ENCODE measurements at places on chromosomes 16 and 17.
A peak's percentile ranks its signal among the peaks of the same experiment; 100 is the strongest.

- no peak for DNase-seq
Observed at GRCh38 chr16:72997141-72997542, 50.8 kb downstream of the ZFHX3 start.

DNA sequence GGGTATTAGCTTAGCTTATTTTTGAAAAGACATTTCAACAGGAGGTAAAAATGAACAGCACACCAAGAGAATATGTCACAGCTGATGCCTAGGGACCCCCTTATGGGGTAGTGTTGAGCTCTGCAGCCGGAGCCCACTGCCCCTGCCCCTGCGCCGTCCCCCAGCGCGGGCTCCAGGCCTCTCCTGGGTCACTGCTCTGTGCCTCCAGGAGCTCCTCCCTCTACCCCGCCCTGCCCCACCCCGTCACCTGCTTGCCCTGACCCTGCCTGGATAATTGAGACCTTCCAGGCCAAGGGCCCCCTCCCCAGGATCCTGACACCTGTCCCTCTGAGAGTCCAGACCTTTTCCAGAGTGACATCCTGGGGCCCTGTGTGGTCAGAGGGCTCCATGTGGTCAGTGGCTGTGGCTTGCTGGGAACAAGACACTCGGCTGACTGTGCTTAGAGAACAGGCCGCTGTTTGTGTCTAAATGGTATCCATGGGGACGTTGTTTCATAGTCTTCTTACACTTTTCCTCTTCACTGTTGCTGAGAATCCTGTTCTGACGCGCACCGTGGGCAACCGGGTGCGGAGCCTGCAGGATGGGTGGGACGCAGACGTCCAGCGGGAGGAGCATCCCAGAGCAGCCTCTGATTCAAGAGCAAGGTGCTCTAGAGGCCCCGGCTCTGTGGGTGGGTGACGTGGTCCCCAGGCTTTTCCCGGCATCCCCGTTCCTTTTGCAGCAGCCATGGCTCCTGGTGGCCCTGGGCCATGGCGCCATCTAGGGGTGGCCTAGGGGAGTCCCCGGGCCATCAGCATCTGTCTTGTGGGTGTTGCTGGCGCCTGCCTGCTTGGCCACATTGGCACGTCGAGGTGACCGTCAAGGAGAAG lies 20.0 kb upstream of the WFIKKN1 start:
- DNase-seq, result peak; percentile 92

DNA sequence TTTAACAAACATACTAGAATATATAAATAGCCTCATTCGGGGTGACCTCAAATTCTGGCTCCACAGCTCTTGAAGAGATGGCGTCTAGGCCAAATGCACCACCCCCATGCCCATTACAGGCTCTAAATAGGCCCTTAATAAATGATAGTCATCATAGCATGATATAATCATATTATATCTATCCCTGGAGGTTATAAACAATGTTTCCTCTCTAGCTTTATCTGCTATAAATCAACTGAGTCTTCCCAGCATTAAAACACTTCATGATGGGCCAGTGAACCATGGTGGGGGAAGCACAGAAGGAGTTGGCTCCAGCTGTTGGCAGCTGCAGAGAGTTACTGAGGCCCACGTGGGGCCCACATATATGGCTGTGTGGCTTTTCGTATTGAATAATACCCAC lies 214.9 kb upstream of the MPHOSPH6 start:
- no peak for DNase-seq

GRCh38 chr17:42784811-42785592 lies 4.6 kb downstream of the WNK4 start:
- no peak for DNase-seq

DNA sequence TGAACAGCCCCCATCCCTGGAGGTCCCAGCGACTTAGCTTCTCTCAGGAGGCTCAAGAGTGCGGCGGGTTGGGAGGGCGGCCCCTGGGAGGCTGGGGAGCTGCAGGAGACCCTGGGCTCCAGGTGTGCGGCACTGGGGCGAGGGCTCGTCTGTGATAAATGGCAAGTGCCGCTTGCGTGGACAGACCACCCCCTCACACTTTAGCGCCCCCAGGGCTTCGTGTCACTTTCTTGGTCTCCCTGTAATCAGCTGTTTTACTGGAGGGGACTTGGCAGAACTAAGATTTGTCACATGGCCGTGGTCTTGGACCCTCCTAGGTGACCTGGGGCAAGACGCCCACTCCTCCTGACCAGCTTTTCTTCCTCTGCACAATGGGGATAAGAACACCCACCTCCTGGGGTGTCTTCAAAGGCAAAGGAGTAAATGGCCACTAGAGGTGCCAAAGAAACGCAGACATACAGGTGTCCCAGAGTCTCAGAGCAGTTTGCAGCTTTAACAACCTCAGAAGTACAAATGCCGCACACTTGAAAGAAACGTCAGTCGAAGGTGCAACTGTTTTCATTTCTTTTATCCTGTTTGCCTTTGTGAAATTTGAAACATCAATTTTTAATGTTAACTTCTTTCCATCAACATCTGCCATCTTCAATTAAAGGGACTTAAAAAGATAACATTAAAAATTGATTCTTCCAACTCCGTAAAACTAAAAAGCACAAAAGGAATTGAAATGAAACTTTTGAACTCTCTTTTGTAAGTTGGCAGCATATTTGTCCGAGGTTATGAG lies 946 bp downstream of the OSGIN1 start:
- DNase-seq, result peak; percentile 76

DNA sequence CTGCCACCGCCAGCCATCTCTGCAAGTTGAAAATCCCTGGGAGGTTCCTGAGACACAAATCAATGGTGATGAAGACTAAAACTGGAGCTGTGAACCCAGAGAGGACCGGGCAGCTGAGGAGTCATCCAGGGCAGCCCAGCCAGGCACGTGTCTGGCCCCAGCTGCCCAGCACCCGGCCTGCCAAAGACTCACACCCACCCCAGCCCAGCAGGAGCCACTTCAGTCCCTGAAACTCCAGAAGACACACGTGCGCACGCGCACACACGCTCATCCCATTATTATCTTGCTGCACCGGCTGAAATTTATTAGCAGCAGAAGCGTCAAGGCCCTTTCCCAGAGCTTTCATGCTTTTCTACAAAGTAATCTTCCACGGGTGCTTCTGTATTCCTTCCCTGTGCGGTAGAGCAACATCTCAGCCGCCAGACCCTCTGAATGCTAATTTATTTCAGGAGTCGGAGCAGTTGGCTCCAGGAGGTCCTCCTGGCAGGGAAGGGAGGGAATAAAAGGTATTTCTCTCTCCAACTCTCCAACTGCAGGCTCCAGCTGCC lies 59.8 kb upstream of the RBFOX3 start:
- DNase-seq, result no peak
